ENCODE measurements at places on chromosomes 16 and 17.
A peak's percentile ranks its signal among the peaks of the same experiment; 100 is the strongest.

DNA sequence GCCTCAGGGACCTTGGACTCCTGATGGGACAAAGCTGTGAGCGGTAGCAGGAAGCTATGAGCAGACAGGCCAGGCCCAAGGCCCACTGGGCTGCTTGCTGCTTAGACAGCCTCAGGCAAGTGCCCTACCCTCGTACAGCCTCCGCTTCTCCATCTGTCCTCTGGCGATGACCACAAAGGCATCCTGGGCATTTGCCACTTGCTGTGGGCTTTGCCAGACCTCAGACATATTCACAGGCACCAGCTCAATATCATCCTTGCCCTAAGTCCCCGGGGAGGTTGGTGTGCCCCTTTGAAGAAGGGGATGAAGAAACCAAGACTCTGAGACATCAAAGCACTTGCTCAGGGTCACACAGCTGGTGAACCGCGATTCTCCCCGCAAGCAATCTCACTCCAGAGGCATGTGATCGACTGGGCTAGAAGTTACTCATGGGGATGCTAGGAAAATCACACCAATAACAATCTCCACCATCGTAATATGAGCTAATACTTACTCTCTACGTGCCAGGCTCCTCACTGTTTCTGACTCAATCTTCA is 21.7 kb downstream of the PPL start:
- no peak for DNase-seq

DNA sequence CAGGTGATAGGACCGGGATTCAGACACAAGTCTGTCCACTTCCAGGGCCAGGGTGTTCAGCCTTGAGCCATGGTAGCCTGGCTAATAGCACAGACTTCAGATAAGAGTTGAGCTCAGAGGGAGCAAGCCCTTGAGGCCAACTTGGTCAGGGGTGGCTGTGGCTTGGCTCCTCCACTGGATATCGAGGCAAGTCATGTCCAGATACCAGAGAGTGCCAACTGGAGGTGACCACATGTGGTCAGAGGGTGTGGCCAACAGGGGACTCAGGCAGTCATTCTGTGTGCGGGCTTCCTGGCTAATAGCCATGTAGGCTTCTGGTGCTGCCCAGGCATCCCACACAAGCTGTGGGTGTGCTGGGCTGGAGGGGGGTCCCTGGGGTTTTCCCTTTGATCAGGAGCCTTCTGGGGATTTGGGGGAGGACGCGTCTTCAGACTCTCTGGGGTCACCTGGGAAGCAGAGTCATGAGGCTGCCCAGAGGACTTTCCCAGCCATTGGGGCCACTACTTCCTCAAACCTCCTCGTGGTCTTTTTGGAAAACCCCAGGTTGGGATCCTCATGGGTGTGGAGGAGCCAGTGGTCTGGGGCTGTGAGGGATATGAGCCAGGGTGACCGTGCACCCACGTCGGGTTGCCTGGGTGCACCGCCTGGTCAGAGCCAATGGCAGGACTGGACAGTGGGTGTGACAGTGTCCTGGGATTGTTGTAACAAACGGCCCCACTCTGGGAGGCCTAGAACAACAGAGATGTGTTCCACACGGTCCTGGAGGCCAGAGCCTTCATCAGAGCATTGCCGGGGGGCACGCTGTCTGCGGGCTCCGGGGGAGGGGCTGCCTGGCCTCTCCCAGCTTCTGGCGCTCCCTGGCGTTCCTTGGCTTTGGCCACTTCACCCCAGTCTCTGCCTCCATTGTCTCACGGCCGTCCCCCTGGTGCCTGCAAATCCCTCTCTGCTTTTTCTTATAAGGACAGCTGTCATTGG is 25.0 kb downstream of the COX4I1 start:
- no peak for DNase-seq

- no peak for DNase-seq
Observed at GRCh38 chr17:59572301-59572924, 7.0 kb downstream of the DHX40 start.

DNA sequence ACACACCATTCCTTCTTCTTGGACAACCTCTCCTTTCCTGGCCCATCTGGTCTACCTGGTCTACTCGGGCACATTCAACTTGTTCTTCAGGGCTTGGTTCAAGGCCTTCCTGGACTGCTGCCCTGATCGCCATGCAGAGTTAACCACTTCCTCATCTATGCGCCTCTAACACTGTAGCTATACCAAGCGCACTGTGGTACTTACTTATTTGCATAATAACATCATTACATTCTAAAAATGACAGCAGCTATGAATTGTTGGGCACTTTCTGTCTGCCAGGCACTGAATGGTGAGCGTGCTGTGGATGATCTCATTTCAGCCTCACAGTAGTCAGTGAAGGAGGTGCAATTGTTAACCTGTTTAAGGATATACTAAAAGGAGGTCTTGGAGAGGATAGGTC is 66.9 kb upstream of the SDK2 start:
- no peak for DNase-seq

- DNase-seq = no peak
Observed at GRCh38 chr17:76578376-76578775, 7.3 kb downstream of the ST6GALNAC2 start.

DNA sequence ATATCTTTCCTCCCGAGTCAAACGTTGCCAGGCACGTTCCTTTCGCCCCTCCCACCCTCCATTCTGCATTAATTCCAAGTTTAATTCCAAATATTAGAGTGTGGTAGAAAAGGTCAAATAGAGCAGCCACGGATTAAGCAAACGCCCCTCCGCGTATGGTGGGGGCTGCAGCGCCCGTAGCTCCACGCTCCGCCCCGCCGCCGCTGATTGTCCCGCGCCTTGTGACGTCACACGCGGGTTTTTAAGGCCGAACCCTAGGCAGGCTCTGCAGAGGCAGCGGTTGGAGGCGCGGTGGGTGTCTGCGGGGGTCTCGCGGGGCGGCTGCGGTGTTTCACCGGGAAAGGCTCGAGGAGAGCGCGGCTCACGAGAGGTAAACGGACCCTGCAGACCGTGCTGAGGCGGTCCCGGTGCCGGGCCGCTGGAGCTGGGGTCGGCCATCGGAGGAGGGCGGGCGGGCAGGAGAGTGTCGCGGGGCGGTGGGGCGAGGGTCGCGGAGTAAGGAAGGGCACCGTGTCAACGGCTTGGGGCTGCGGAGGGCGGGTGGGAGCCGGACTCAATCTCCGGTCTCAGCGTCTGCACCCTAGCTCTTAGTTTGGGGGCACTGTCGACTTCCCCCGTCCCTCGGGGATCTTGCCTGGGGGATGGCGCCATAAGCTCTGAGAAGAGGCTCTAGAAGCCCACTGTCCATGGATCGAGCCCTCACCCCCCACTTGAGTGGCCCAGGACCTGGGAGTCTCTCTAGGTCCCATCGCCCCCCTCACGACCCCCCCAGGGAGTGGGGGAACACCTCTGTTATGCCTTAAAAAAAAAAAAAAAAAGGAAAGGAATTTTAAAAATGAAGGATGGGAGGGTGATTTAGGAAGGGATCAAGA is at the start of gene ARL4D:
TSS of gene ARL4D (plus strand) at position 270 of the 872 bp plus-strand sequence. CDS start 740 bp downstream, outside the sequence.
- peak; percentile 67 for DNase-seq

DNA sequence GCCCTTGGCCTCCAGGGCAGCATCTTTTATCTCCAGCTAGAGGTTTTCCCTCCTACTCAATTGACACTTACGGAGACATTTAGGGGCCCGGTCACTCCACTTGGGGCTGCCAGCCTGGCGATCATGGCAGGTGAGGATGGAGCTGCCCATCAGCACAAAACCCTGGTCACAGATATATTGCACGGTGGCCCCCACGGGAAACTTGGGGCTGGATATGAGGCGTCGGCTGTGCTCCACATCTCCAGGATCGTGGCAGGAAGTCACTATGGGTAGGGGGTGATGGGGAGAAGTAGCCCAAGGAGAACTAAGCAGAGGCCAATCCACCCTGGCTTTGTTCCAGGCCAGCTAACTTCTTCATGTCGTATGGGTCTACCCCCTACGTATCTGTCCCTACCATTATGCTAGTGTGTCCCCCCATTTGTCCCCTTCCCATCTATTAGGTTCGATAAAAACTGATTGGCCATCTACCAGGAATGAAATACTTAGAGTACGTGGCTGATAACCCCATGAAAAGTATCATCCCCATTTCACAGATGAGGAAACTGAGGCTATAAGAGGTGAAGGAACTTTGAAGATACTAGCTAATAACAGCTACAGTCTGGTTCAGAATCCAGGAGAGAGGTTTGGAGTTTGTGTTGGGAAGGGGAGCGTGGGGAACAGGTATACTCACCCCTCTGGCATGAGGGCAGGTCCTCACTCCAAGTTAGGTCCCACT is 6.1 kb upstream of the PHF12 start:
- DNase-seq = no peak

- DNase-seq = no peak
Observed at GRCh38 chr17:73027130-73027741, 65.3 kb downstream of the SLC39A11 start.

DNA sequence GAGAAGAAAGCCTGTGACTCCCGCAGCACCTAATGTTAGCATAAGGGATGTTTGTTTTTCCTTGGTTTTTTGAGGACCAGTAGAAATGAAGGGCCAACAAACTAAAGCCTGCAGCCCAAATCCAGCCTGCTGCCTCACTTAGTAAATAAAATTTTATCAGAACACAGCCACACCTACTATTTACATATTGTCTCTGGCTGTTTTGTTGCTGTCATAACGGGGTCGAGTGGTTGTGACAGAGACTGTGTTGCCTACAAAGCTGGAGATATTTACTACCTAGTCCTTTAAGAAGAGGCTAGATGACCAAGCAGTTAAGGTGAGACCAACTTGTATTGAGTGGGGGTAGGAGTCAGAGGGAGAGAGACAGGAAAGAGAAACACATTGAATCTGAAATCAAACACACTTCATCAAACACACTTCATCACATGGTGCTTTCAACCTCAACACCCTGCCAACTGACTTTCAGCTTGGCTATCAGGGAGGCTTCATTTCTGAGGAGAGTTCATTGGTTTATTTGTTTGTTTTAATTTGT is 546.3 kb upstream of the CDH11 start:
- no peak for DNase-seq

- DNase-seq = no peak
Observed at GRCh38 chr16:65532846-65533245, 411.0 kb upstream of the CDH11 start.

Measured in stimulated activated CD8-positive, alpha-beta memory T cell treated with anti-CD3 and anti-CD28 coated beads, Interleukin-7, amount 100 ng/mL, for 1 hour (primary cell).